ENCODE measurements at places on chromosomes 3 and 15.

DNA sequence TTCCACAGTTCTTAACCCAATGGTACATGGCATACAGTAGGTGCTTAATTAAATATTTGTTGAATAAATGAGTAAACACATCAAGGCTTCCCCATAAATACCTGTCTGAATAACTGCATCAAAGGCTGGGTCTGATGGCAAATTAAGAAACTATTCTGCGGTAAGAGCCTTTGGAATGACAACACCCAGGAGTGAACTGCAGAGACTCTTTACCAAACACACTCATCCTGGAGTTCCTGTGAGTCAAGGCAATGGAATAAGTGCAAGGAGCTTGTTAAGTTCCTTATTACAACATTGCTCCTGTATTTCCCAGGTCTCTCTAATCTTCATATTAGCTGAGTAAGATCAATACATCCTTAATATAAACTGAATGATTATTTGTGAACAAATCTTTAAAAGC, 119.9 kb upstream of the STT3B start:
- DNase-seq, result no peak

- no peak for DNase-seq
These were observed 23.3 kb downstream of the RUBCN start for GRCh38 chr3:197713477-197713822.

DNA sequence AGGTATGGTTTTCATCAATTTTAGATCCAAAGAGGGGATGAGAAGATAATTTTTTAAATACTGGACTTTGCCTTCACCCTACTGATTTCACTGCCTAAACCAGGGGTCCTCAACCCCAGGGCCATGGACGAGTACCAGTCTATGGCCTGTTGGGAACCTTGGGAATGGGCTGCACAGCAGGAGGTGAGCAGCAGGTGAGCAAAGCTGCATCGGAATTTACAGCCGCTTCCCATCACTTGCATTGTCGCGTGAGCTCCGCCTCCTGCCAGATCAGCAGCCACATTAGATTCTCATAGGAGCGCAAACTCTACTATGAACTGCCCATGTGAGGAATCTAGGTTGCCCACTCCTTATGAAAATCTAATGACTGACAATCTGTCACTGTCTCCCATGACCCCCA, 76.3 kb upstream of the TTBK2 start:
- no peak for DNase-seq

GRCh38 chr3:152513301-152513960, 244.7 kb downstream of the MBNL1 start:
- DNase-seq, result no peak

DNA sequence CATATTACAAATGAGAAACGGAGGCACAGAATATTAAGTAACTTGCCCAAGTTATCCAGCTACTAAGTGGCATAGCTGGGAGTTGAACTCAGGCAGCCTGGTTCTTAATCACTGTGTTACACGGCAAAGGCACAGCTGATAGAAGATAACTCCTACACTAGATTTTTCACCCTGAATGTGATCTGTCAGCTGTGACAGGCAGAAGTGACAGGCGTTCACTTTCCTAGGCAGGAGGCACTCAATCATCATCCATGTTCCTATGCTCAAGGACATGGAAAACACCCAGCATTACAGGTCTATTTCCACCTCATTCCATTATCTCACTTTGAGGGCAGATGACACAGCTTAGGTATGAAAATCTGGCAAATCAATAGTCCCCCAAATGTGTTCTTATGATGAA, 35.6 kb downstream of the TBC1D2B start:
- no peak for DNase-seq

DNA sequence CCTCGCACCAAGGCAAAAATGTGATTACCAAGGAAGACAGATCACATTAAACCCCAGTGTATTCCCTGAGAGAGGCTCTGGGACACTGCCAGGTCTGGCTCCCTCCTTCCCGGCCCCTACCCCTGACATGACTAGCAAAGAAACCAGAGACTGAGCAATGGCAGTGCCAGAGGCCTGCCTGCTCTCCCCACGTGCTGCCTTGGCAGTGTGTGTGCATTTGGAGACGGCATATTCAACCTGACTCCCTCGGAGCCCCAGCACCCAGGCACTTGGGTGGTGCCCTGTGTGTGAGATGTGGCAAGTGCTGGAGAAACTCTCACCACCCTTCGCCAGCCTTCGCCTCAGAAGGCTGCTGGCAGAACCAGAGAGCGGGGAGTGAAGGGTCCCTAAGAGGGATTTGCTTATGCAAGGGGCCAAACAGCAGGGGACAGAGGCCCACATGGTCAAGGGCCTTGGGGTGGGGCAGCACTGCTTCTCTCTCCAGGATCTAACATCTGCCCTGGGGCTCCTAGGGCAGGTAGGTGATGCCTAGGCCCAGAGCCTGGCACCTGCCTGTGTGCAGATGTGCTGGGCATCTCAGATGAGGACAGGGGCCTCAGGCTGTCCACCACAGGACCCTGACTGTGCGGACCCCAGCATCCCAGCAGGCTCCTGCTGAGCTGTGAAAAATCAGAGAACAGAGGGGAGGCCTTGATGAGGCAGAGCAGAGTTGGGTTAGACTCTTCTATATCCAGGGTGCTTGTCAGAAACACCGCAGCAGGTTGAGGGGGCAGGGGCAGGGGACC, 23.6 kb upstream of the PLXNA1 start:
- DNase-seq, result no peak

DNA sequence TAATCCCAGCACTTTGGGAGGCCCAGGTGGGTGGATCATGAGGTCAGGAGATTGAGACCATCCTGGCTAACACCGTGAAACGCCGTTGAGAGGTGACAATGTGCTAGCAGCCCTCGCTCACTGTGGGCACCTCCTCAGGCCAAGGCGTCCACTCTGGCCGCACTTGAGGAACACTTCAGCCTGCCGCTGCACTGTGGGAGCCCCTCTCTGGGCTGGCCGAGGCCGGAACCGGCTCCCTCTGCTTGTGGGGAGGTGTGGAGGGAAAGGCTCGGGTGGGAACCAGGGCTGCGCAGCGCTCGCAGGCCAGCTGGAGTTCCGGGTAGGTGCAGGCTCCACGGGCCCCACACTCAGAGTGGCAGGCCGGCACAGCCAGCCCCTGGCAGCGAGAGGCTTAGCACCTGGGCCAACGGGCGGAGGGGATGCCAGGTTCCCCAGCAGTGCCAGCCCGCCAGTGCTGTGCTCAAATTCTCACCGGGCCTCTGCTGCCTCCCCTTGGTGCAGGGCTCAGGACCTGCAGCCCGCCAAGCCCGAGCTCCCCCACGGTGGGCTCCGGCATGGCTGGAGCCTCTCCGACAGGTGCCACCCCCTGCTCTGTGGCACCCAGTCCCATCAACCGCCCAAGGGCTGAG, 253.6 kb downstream of the CNTN4 start:
- no peak for DNase-seq

DNA sequence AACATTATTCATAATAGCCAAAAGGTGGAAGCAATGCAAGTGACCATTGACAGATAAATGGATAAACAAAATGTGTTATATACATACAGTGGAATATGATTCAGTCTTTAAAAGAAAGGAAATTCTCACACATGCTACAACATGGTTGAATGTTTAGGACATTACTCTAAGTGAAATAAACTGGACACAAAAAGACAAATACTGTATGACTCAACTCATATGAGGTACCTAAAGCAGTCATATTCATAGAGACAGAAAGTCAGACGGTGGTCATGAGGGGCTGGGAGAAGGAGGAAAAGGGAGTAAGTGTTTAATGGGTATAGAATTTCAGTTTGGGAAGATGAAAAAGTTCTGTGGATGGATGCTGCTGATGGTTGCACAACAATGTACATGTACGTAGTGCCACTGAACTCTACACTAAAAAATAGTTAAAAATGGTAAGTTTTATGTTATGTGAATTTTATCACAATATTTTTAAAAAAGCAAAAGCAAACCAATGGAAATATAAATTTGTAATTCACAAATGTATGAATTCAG, 5.3 kb downstream of the TXNRD3 start:
- DNase-seq, result no peak

DNA sequence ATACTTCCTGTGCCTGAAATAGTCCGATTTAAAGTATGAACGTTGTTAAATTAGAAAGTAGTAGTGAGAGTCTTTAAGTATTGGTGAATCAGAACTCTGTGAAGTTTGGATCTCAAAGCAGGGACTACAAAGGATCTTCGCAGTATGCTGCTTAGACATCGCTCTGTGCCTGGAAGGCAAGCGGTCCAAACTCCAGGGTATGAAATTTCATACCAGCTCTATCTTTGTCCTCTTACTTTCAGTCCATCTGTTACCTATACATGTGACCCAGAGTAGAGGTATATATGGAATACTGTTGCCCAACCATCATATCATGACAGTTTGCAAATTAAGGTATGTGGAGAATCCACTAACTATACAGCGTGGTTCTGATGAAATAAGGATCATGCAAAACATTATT, 34.5 kb downstream of the VPS8 start:
- DNase-seq, result no peak

- no peak for DNase-seq
These were observed 105.8 kb downstream of the ZBBX start for GRCh38 chr3:167274141-167274874.

GRCh38 chr3:169460035-169460434, 203.5 kb downstream of the MECOM start:
- no peak for DNase-seq

DNA sequence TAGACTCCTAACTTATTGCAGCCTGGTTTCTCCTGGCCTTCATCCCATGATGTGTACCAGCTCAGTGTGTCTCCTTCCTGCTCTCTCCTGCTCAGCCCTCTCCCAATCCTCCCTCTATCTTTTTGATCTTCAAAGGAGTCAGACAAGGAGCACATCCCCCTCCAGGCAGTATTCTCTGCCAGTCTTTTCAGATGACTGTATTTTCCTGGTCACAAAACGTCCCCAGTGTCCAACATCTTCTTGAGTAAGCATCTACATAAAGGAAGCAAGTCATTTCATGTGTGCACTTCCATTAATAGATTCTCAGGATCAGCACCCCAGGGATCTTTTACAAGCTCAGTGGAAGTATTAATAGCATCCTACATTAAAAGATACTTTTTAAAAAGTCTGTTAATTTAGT, 148.9 kb upstream of the THBS1 start:
- DNase-seq, result no peak

GRCh38 chr3:187131981-187132380, 7.3 kb downstream of the RPL39L start:
- DNase-seq, result no peak

- no peak for DNase-seq
These were observed 27.3 kb downstream of the STARD5 start for GRCh38 chr15:81296673-81297072.

DNA sequence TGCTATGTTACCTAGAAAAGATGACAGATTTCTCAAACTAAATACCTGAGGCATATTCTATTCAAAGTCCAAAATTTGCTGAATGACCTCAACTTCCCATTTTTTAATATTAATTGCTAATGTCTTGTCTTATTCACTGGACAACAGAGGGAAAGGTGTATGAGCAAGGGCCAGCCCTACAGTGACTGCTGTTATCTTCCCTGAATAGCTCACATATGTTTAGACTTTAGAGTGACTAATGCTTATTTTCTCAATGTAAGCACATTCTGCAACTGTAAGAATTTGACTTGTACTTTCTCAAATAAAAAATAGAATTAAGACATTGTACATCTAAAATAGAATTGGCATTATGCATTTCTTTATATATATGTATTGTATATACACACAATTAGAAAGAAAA, 26.5 kb upstream of the AADACL2 start:
- DNase-seq, result no peak

DNA sequence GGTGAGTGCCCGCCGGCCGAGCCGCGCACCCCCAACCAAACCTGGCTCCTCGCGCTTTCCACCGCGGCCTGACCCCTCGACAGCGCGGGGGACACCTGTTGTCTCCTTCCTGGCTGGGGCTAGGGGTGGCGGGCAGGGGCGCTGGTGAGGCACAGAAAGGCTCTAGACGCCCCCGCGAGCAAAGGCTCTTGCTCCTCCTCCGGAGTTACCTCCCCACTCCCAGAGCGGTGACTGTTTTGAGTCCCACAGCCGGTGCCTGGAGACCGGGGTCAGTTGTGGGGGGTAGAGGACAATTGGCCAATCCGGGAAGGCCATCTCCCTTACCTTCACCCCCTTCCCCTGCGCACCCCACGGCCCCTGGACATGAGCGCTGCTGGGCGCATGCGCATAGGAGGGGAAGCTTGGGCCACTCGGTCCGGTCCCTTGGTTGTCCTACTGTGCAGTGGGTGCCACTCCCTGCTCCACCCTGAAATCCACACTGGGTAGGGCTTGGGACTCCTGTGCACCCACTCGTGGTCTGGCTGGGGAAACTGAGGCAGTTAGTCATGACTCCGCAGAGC, 554 bp downstream of the CHST13 start:
- DNase-seq, result no peak

GRCh38 chr3:43223670-43224364, 62.5 kb upstream of the SNRK start:
- DNase-seq, result no peak

DNA sequence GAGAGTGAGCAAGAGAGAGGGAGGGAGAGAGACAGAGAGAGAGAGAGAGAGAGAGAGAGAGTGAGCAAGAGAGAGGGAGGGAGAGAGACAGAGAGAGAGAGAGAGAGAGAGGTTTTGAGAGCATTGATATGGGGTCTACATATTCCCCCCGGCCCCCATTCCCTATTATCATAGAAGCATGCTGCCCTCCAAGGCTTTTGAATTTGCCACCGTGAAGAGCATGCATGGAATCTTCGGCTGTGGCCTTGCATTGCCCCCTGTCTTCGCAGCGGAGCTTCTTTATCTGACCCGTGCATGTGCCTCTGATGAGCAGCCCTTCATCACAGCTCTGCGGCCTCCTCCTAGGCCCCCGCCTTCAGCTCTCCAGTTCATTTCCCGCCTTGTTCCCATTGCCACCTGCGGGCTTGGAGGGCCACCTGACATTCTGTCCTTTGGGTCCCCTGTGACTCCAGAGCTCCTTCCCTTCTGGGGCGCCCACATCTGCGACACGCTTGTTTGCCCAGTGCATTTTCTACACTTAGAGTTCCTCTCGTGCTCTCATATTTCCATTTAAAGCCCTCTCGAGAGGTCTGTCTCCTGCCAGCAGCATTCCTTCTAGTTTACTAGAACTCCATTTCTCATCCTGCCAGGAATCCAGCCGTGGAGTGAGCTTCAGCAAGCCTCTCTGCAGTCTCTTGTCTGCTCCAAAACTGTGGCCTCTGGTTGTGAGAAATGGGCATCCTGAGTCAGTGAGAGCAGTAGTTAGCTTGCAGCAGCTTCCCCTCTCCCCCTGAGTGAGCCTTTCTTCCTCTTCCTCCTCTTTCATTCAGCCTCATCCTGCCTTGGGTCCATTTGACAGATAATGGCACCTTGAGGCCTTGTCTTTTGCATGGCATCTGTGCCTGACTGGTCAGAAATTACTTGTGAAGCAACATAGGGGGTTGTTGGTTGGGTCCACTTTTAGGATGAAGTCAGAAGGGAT, 25.3 kb downstream of the LPP start:
- DNase-seq, result peak; percentile 68
